ENCODE measurements at places on chromosomes 1 and 21. TPM values are rescaled to one million over a fixed set of nuclear protein-coding genes. Genes with fewer than 3 reads are reported as not detected.

The DPM3 gene
- total RNA-seq = 131 TPM

DNA sequence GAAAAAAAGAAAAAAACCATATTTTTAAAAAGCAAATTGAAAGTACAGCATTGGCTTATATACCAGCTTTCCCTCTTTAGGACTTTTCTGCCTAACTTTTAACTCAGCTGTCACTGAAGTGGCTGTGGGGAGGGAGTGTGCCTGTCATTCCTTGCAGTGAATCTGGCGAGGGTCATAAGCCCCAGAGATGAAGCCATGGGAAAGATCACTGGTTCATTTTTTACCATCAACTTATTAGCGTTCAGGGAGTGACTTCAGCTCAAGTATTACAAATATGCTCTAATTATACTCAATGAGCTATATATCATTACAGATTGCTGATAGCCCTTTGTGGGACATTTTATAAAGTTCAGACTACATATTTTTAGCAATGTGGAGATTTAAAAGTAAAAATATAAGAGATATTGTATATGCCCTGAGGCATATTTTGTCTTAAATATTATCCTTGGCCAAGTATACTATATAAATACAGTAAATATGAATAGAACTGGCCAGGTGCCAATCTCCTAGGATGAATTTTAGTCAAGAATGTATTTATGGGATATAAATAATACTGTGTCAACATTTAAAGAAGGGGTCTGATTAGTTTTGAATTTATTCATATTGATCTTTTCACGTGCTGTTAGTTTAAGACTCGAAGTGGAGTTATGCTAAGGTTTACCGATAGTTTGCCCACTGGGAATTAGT is 4.4 kb downstream of the TGFB2 start:
- no peak for DNase-seq

- DNase-seq = no peak
Measured at GRCh38 chr21:42453986-42454570, 41.9 kb downstream of the RSPH1 start.

- no peak for DNase-seq
Measured at GRCh38 chr1:95183952-95184351, 50.1 kb upstream of the RWDD3 start.

The CELA3B gene
- 0.76 TPM for total RNA-seq

DNA sequence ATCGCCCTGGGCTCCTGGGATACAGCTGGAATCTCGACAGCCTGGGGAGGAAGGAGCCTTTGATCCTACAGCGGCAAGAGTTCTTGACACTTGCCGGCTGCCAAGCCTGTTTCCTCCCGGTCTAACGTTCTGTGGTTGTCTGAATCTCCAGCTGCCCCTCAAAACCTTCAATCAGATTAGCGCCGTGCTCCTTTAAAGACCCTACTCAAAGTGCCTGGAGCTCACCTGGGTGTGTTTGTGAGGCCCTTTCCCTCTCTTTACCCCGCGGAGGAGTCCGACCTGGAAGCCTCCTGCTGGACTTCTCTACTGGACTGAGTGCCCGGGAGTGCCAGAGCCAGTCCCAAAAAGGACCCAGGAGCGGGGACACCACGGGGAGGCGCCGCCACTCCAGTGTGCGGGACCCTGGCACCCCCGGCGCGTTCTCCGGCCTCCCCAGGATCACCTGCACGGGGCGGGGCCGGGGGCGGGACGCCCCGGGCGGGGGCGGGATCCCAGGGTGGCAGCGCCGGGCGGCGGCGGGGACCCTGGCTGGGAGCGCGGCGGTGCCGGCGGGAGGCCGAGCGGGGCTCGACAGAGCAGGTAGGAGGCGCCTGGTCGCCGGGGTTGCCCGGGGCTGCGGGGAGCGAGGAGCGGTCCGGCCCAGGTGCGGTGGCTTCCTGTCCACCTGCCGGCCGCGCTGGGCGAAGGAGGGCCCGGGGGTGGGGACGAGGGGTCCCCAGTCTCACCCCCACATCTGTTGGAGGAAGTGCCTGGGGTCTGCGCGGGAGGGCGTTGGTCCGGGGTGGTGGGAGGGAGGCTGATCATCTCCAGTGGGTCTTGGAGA is at the start of gene NCMAP:
Gene NCMAP (plus strand): TSS at position 497 of the 823 bp plus-strand sequence. CDS start 39,344 bp downstream, outside the sequence.
- peak; percentile 77 for DNase-seq

The ADGRB2 gene
- total RNA-seq = 0.89 TPM

The SVBP gene
- 11.7 TPM for total RNA-seq

DNA sequence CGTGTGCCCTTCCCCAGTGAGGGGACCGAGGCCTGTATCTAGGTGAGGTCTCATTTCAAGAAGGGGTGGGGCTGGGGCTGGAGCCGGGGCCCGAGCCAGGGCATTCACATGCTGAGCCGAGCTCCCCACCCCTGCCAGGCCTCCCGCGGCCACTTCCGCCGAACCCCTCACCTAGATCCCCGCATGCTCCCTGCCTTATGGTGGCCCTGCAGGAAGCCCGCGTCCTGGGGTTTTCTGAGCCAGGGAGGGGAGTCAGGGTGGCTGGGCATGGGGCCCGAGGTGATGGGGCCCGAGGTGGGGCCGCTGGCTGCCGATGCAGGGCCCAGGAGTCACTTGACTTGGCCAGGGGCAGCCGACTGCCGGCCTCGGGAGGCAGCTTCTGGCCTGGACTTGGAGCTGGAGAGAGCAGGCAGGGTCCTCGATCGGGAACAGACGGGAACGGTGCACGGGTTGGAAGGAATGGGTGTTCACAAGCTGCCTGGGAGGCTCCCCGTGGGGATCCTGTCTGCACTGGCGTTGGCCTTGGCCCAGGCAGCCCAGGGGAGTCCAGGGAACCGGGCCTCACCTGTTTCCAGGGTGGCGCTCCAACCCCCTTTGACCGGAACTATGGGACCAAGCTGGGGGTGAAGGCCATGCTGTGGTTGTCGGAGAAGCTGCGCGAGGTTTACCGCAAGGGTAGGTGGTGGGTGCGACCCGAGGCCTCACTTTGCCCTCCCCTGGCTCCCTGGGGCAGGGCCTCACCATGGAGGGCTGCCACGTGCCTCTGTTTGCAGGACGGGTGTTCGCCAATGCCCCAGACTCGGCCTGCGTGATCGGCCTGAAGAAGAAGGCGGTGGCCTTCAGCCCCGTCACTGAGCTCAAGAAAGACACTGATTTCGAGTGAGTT is 13.6 kb downstream of the CFAP410 start:
- DNase-seq = no peak

The CR2 gene
- total RNA-seq = 0.15 TPM

The ZNF697 gene
- 3.1 TPM for total RNA-seq

The SPRR1B gene
- not detected for total RNA-seq

The CCDC30 gene
- total RNA-seq = 1.8 TPM

The GJB4 gene
- not detected for total RNA-seq

- DNase-seq = no peak
Measured at GRCh38 chr1:176628775-176629174, 165.8 kb downstream of the PAPPA2 start.

DNA sequence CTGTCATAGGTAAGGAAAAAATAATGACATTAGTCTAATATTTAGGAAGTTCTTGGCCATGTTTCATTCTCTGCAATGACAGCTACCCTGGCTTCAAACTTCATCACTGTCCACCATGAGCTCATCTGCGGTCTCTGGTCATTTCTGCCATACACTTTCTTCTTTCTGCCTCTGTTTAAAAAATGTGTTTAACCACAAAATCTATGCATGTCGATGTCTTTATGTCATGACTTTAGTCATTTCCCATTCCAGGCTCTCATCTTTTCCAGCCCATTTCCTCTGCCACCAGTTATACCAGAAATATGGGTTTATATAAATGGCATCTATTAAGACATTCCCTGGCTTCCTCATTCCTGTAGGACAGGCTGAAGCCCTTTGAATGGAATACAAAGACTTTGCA is 68.5 kb upstream of the DUSP10 start:
- no peak for DNase-seq

DNA sequence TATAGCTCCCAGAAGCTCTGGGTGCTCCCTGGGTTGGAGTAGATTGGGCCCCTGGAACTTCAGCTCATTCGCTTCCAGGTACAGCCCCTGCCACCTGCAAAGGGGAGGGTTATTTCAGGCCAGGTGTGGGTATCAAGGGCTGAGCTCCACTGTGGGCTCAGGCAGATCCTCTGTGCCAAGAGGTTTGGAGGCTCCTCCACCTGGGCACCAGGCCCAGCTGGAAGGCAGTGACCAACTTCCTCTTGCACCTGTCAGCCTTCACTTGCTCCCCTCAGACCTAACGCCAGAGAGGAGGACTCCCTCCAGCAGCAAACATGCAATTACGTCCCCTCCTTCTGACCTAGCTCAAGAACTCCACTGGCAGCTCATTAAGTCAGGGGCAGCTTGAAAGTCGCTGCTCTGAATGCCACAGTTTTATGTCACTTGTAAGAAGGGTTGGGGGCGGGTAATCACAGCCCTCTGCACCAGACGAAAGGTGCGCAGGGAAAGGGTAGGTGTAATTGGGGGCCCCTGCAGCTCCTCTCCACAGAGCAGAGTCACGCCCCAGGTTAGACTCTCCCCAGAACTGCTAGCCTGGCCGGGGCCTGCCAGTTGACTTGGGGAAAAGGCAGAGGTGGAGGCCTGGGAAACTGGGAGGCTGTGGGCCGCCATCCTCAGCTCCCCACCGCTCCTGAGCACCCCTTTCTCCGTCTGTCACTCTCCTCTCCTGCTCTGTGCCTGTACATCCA is 125.0 kb upstream of the TMPRSS2 start:
- DNase-seq = no peak

The TMEM167B gene
- 41.2 TPM for total RNA-seq

GRCh38 chr1:213618094-213618493 is 369.7 kb upstream of the PROX1 start:
- no peak for DNase-seq

GRCh38 chr1:160346958-160347357 is 3.8 kb downstream of the NCSTN start:
- peak; percentile 12 for DNase-seq

DNA sequence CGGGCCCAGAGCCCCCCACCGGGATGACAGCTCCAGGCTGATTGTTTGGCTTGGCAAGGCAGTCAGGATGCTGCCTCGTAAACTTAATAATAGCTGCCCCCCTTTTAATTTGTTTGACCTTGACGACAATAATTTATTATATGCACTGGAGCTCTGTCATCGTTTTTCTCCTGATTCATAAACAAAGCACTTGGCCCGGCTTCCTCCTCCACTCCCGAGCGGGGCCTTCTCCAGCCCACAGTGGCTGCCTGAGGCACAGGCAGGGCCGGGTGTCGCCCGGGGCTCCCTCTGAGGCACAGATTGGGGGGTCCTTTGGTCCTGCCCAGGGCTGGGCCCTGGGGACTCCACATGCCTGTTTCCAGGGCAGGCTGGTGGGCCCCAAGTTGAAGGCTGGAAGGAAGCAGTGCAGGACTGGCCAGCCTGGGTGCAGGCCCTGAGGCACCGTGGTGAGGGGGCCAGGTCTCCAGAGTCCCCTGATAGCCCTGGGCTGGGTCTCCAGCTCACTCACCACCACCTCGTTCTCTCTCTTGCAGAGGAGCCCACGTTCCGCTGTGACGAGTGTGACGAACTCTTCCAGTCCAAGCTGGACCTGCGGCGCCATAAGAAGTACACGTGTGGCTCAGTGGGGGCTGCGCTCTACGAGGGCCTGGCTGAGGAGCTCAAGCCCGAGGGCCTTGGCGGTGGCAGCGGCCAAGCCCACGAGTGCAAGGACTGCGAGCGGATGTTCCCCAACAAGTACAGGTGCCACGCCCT is 52.0 kb upstream of the ARHGEF16 start:
- no peak for DNase-seq

DNA sequence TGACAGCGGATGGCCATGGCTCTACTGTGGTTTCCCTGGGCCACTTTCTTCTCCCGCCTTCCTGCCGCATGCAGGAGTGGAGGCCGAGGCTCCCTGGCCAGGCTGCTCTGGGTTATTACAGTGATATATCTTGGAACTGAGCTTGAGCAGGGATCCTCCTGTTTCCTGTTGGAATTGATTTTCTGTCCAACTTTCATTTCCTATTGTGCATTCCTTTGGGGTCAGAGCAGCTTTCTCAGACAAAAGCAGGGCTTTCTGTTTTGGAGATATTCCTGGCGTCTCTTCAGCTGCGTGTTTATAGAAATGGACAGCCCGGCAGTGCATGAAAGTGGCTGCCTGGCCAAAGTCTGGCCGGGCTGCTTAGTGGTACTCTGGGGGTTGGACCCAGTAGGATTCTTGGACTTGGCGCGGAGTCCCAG is 146.4 kb downstream of the KIF26B start:
- DNase-seq = no peak

- peak; percentile 88 for DNase-seq
Measured at GRCh38 chr1:153612755-153613331, at the start of gene S100A16. Gene S100A16, minus strand, starts transcription at chr1:153613137. Its CDS starts 4,986 bp downstream, at chr1:153608151.

GRCh38 chr1:112548547-112548946 is 39.8 kb downstream of the WNT2B start:
- DNase-seq = no peak

The GJA5 gene
- 2.5 TPM for total RNA-seq

GRCh38 chr21:41602531-41602930 is 94.6 kb upstream of the TMPRSS2 start:
- DNase-seq = peak; percentile 22

DNA sequence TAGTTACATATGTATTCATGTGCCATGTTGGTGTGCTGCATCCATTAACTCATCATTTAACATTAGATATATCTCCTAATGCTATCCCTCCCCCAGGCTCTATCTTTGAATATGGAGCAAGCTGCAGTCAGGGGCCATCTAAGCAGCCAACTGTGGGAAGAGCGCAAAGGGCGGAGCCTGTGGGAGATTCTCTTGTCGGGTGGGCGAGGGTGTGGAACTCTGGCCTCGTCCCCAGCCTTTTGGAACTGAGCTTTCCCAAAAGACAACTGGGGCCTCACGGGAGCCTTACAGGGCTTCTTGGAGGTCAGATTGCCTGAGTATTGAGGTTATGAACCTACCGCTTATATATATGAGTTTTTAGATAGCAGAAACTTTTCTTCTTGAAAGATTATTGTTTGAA is 117.2 kb downstream of the HHAT start:
- no peak for DNase-seq

DNA sequence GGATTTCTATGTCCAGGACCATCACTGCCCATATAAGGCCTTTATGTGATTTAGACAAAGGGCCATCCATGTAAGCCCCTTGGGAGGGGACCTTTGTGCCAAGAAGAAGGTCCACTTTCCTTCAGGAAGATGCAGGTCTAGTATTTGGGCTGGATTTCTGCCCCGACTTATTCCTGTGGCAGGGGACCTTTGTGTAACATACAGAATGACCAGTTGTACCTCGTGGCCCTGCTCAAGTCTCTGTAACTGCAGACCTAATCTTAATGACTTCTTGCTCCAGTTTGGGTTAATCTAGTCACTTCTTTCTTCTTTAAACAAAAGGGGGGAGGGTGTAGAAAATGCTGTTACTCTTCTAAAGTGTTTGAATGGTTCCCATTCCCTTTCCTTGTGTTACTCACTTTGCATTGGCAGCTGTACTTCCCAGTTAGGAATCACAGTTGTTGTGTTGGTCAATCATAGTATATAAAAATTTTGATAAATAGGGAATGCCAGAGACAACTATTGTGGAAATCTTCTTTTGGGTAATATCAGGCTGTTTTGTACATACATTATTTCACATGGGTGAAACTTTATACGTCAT is 54.2 kb downstream of the MIGA1 start:
- DNase-seq = no peak

DNA sequence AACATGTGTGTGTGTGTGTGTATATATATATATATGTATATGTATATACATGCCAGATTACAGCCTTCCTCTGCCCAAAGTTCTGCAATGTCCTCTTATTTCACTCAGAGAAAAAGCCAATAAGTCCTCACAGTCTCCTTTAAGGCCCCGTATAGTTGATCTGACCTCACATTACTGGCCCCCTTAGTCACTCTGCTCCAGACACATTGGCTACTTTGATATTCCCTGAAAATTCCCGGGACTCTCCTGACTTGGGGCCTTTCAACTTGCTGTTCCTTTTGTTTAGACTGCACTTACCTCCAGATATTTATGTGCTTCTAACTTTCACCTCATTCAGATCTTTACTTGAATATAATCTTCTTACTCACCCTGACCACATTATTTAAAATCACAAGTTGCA is 4.2 kb upstream of the BSDC1 start:
- no peak for DNase-seq

- DNase-seq = no peak
Measured at GRCh38 chr21:24470852-24471251, 1136.4 kb downstream of the MRPL39 start.
